ENCODE measurements at places on chromosomes 1 and 21. TPM values are rescaled to one million over a fixed set of nuclear protein-coding genes. Genes with fewer than 3 reads are reported as not detected.

DNA sequence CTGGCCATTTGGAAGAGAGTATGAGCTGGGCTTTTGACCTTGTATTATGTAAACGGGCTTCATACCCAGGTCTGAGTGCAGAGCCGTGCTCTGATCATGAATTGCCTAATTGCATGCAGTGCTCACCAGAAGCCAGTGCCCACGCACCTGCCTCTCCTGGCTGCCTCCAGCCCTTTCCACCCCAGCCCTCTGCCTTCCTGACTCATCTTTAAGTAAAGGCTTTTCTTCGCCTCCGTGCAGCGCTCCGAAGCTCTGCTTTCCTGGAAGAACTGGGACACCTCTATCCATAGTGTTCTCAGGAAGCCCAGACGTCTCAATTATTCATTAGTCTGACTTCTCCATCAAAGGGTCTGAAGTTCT, 413.7 kb downstream of the PTPRU start:
- no peak for ATAC-seq

Gene BCL2L15
- total RNA-seq: 0.75 TPM

DNA sequence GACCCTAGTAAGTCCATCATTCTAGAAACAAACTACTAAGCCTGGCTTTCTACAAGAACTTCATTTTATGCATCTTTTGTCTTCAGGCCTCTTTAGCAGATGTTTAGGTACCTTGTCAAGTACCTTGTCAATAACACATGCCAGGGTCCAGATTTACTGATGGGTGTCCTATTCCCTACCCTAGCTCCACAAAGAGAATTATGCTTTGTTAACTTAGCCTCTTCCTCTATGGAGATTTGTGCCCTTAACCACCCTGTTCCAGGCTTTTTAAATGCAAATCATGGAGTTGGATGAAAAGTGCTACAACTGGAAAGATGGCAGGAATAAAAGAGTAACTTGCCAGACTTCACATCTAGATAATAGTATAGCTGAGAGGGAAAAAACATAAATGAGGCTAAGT, 42.7 kb downstream of the SPATA46 start:
- no peak for ATAC-seq

GRCh38 chr1:78501203-78501602, 10.4 kb downstream of the PTGFR start:
- ATAC-seq: no peak

DNA sequence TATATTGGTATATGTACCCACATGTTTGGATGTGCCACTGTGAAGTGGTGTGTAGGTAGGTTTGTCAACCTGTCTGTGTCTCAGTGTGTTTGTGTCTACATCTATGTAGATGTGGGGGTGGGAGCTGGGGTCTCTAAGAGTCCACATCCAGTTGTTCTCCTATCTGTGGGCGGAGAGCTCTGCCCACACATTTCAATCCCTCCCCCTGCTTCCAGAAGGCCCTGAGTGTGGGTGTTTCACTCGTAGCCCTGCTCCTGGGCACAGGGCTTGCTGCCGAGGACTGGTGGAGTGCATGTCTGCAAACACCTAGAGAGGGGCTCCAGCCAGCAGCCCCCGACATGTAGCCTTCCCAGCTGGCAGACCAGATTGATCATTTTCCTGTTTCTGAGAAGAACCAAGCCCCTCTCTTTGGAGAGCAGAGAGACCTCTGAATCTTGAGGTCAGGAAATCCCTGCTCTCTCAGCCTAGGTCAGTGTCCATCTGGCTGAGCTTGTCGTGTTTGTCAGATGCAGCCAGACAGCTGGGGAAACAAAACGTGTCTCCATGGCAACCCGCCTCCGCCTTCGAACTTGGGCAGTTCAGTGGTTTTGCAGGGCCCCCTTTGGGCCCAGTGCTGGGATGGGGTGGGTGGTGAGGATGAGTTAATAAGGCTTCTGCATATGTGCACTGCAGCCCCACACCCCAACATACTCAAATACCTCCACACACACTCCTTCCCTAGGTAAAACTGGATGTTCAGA, 31.2 kb upstream of the SYNC start:
- ATAC-seq: peak; percentile 81
